A549 treated with DMSO at 1 μM for 4 hours (cell line): ENCODE measurements at places on chromosomes 2 and 18. TPM values are rescaled to one million over a fixed set of nuclear protein-coding genes. Genes with fewer than 3 reads are reported as not detected.

The GAD1 gene
- 0.41 to 1.1 TPM (median 0.68 TPM) in 5 replicates for total RNA-seq

The SP140 gene
- 0.16 to 0.24 TPM (median 0.19 TPM) in 4 of 5 replicates, not detected in the other for total RNA-seq

The ATP8B1 gene
- total RNA-seq, result 9.9 to 13.9 TPM (median 10.6 TPM) in 5 replicates

The RNF152 gene
- 0.01 to 0.16 TPM (median 0.01 TPM) in 3 of 5 replicates, not detected in the others for total RNA-seq

The ERCC3 gene
- total RNA-seq, result 47.5 to 51.9 TPM (median 48.9 TPM) in 5 replicates

The TLX2 gene
- total RNA-seq, result 0.14 to 0.43 TPM (median 0.25 TPM) in 5 replicates

The TNS1 gene
- total RNA-seq, result 6.1 to 13.5 TPM (median 9.6 TPM) in 5 replicates

The DSC1 gene
- total RNA-seq, result not detected in 5 replicates

The CGREF1 gene
- total RNA-seq, result 7.0 to 8.3 TPM (median 7.9 TPM) in 5 replicates

The MOCOS gene
- 2.9 to 4.0 TPM (median 3.8 TPM) in 5 replicates for total RNA-seq

The STEAP3 gene
- total RNA-seq, result 39.2 to 47.7 TPM (median 39.9 TPM) in 5 replicates

The MARCHF7 gene
- 44.4 to 68.1 TPM (median 59.5 TPM) in 5 replicates for total RNA-seq

The NT5DC4 gene
- not detected in 5 replicates for total RNA-seq

The TEKT4 gene
- total RNA-seq, result not detected in 5 replicates

The ASB18 gene
- not detected in 5 replicates for total RNA-seq

The TUBA4B gene
- 0.26 to 0.46 TPM (median 0.31 TPM) in 5 replicates for total RNA-seq
